Skin of body (tissue), 3 donors: ENCODE measurements at places on chromosomes 4 and X.

- DNase-seq, result peak; percentile 1
Observed at GRCh38 chrX:29652484-29652883, 562.9 kb upstream of the MAGEB2 start.

- DNase-seq, result no peak
Observed at GRCh38 chrX:148416142-148416541, 84.3 kb upstream of the AFF2 start.

GRCh38 chr4:110087070-110087708, 111.2 kb downstream of the ELOVL6 start:
- peak; percentile 62 for DNase-seq

DNA sequence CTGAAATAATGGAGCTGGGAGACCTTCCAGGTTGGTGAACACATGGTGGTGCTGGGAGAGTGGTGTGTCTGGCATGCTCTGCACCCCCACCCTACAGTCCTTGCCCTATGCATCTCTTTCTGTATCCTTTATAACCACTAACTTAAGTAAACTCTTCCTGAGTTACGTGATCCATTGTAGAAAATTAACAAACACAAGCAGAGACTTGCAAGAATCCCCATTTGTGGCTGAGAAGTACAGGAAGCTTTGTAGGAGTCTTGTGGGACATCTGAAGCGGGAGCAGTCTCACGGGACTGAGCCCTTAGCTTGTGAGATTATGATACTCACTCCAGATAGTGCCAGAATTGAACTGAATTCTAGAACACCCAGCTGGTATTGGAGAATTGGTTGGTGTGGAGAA, 14.3 kb upstream of the FAM13A start:
- no peak for DNase-seq

DNA sequence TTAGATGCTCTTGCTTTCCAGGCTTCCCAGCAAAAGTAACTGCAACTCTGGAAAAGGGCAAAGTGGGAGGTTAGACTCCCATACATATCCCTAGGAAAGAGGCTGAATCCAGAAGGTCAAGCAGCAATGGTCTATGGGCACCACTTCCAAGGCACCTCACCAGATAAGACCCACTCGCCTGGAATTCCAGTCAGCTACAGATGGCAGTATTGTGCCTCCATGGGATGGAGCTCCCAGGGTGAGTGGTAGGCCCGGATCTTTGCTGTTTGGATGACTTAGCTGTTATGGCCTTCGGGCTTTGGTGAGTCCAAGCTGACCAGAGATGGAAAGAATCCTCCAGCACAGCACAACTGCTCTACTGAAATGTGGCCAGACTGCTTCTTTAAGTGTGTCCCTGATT, 688.0 kb downstream of the PCDH19 start:
- DNase-seq, result no peak

- no peak for DNase-seq
Observed at GRCh38 chrX:151631822-151632221, 63.4 kb upstream of the PRRG3 start.

GRCh38 chrX:100969936-100970335, 428 bp downstream of the ARL13A start:
- DNase-seq, result no peak

- peak; percentile 29 for DNase-seq
Observed at GRCh38 chr4:99438405-99438780, 3.3 kb upstream of the ADH7 start.

DNA sequence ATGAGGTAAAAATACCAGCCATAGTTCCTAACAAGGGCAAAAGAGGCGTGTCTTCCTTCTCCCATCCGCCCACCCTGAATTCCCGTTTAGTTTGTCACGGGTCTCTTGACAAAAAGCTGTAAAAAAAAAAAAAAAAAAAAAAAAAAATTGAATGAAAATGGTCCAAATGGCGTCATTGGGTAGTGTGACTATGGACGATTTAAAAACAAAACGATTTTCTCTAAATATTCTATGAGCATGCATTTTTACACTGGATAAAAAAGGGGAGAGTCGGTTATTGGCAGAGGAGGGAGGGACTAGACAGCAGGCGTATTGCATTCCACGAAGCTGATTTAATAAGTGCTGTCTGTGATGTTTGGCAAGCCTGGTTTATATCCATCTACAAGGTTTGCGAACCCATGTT, at the start of gene FAM133A:
FAM133A (plus strand) TSS at position 338 of the 403 bp plus-strand sequence. CDS start 35,214 bp downstream, outside the sequence.
- DNase-seq, result peak; percentile 54

GRCh38 chr4:1208266-1208961, 36.0 kb upstream of the SPON2 start:
- DNase-seq, result no peak

GRCh38 chr4:74047152-74047551, 8.7 kb upstream of the CXCL3 start:
- DNase-seq, result no peak

DNA sequence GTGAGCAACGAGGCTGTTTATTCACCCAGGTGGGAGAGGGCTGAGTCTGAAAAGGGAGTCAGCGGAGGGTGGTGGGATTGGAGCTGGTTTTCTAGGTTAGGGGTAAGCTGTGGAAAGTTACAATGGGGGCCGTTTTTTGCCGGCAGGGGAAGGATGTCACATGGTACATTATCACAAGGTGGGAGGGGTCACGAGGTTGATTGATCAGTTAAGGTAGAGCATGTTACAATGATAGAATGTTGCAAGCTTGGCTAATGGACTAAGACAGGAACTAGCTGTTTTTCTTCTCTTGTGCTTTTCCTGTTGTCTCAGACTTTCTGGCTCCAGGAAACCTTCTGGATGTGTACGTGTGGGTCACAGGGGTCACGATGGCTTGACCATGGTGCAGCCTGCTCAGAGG, 536.3 kb upstream of the HTR2C start:
- no peak for DNase-seq

GRCh38 chr4:46390355-46391058, 579 bp upstream of the GABRA2 start:
- DNase-seq, result no peak

DNA sequence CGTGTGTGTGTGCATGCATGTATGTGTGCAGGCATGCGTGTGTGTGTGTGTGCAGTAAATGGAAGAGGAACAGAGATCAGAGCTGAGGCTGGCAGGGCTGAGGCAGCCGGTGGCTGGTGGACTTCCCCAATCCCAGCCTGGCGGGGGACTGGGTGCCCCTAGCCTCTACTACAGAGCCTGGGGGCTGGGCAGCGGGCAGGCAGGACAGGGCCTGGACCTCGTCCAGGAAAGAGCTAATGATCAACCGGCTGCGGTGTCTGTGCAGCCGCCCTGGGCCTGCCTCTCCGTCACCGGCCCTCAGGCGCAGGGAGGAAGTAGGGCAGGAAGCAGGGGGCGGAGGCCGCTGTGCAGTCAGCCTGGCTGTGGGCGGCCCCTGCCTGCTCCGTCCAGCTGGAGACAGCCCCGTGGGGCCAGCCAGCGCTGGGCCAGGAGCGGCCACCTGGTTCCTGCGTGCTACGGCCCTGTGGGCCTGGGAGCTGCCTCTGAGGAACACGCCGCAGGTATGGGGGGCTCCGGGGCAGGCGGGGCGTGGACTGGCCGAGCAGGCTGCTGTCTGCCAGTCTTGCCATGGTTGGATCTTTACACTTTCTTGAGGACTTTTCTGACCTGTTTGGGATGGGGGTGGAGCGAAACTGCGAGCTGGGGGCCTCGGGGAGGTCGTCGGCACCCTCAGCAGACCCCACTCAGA, at the start of gene SH3TC1:
SH3TC1 (plus strand) TSS at position 385 of the 688 bp plus-strand sequence. CDS start 5,905 bp downstream, outside the sequence.
- DNase-seq, result peak; percentile 47

DNA sequence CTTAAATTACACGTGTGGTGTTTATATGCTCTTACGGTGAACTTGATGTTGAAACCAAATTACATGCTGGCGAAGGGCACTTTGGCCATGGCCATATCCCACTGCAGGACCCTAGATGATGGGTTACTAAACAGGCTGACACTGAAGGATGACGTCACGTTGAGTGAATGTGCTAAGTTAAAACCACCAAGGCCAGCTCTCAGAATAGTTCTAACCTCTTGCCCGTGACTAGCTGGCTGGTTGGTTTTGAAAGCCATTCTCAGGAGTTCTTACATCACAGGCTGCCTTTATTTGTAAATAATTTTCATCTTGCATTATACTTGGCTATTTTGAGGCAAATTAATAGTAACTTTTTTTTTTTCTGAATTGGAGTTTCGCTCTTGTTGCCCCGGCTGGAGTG, 41.3 kb upstream of the PHEX start:
- DNase-seq, result no peak

DNA sequence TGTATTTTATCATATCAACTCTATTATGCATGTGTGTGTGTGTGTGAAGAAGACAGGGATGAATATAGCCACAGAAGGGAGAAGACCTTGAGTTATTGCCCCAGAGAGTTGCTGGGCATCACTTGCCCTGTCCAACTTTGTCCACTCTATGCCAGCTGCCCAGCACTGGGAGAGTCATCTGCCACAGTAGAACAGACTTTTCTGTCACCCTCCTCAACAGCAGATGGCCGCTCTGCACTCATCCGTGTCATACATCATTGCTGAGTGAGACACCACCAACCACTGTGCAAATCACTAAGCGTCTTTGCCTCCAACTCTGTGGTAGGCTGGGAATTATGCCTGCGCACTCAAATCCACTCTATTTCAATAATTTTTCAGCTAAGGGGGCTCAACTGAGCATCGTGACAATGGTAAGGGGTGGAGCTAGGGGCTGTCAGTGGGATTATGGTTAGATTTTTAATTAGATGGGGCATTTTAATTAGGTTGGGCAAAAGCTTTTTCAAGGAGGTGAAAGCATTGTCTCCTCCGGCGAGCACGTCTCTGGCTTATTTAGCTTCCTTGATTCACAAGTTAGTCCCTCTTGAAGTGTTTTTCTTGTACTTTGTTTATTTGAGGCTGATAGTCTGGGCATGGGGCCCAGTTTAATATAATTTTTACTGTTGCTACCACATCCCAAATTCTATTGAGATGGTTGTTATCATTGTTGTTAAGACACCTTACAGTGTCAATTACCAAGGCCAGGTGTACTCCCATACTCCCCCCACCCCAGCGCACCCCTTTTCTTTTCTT, 100.1 kb upstream of the KLF3 start:
- no peak for DNase-seq

DNA sequence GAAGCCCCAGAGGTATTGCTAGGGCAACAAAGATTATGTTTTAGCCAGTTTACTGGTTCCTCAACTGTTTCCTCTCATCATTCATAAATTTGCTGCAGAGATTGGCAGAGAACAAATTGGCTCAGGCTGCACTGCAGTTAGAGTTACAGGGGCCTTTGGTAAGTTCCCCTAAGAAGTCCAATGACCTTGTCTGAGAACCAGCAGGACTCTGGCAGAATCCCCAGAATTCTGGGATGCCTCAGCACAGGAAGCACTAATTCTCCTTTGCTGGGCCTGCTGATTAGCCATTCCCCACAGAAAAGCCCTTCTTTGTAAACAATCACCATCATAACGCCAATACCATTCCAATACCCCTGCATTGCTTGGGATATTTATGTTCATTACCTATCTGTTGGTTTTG, 151.3 kb downstream of the USP46 start:
- no peak for DNase-seq

DNA sequence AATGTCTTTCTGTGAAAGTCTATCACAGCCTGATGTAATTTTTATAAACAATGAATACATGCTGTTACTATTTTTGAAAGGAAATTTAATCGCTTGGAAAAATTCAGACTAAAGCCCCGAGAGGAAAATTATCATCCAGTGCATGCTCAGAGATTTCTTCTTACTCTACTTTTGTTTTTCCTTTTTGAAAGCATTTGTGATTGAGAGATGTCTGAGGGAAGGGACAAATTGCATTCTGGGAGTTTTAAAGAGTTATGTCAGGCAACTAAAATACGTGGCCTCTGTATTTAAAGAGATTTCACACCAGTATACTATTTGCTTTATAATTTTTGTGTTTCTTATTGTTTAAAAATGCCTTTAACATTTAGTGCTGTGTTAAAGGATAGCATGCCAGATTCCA, 1.4 kb upstream of the ZFX start:
- peak; percentile 7 for DNase-seq

DNA sequence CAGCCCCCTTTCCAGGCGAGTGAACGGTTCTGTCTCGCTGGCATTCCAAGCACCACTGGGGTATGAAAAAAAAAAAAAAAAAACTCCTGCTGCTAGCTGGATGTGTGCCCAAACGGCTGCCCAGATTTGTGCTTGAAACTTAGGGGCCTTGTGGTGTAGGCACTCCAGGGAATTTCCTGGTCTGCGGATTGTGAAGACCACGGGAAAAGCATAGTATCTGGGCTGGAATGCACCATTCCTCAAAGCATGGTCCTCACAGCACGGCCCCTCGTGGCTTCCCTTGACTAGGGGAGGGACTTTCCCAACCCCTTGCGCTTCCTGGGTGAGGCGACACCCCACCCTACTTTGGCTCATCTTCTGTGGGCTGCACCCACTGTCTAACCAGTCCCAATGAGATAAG, 516.8 kb upstream of the FAM241A start:
- no peak for DNase-seq

DNA sequence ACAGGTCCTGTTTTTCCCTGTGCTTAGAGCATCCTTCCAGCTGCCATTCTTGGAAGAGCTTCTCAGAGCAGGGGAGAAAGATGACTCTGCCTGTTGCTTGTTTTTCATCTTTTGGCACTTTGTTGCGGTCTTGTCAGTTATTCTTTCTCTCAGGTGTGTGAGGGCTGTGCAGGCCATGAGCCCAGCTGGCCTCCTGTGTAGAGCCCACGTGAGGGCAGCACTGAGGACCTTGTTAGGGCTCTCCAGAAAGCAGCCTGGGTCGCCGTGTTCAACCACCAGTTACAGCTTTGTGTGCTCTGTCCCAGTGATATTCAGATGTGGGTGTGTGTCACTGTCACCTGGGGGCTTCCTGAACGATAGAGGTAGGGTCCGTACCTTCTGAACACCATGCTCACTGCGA, 52.8 kb downstream of the NOP14 start:
- DNase-seq, result no peak
